Caco-2 (cell line): ENCODE measurements at places on chromosomes 3 and 15. TPM values are rescaled to one million over a fixed set of nuclear protein-coding genes. Genes with fewer than 3 reads are reported as not detected.

The FGD5 gene
- total RNA-seq = 0.16 and 0.25 TPM in 2 replicates

The FETUB gene
- total RNA-seq = 0.30 TPM in 1 of 2 replicates, not detected in the other

The ANKRD34C gene
- not detected in 2 replicates for total RNA-seq

The UPK1B gene
- 0.46 and 0.50 TPM in 2 replicates for total RNA-seq

The CD200 gene
- total RNA-seq = 0.45 and 0.51 TPM in 2 replicates

The CCDC13 gene
- 0.82 and 1.4 TPM in 2 replicates for total RNA-seq

The LRRC2 gene
- total RNA-seq = 0.21 and 0.27 TPM in 2 replicates

GRCh38 chr3:108006077-108006771, 84.6 kb downstream of the CD47 start:
- no peaks in the 10 kb centered on the region for H3K27me3 ChIP-seq
- no peak overlapping the region for H3K4me3 ChIP-seq
- H3K36me3 ChIP-seq = no peaks in the 10 kb centered on the region
- no peak overlapping the region for H3K27ac ChIP-seq
- DNase-seq = peak; percentile 45

GRCh38 chr3:165855581-165855980, 18.4 kb upstream of the BCHE start:
- no peaks in the 10 kb centered on the region for H3K36me3 ChIP-seq
- no peaks in the 10 kb centered on the region for H3K27me3 ChIP-seq
- no peak overlapping the region for H3K4me3 ChIP-seq
- no peak overlapping the region for H3K27ac ChIP-seq
- no peak for DNase-seq

GRCh38 chr15:99282586-99282985, 31.3 kb downstream of the LRRC28 start:
- H3K4me1 ChIP-seq = no peaks in the 10 kb centered on the region
- no peak overlapping the region for H3K27ac ChIP-seq
- no peaks in the 10 kb centered on the region for H3K36me3 ChIP-seq
- no peak overlapping the region for H3K4me3 ChIP-seq

- peak overlapping the region; percentile 86 for H3K4me3 ChIP-seq
- H3K27ac ChIP-seq = peak overlapping the region; percentile 96
- no peaks in the 10 kb centered on the region; the same call in 1 of the 2 replicates for H3K36me3 ChIP-seq
- H3K27me3 ChIP-seq = no peaks in the 10 kb centered on the region
- H3K4me1 ChIP-seq = peaks cover 4% of the 10 kb centered on the region
These were observed 1.0 kb downstream of the DTWD1 start for GRCh38 chr15:49621887-49622286.

DNA sequence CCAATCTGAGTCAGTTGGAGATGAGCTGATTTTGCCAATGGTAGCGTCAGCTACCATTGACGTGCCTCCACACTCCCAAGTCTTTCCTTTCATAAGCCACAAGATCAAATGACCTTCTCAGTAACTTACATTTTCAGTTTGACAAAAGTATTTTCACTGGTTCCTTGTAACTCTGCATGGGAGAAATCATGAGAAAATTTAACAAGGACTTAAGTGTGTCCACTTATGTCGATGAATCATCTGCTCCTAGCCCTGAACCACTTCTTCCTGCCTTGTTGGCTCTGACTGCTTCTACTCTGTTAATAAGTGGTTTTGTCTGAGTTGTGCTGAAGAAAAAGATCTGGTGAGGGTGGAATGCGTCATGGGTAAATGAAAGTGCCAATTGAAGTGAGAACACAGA, 101.2 kb downstream of the NFKBIZ start:
- no peaks in the 10 kb centered on the region for H3K27me3 ChIP-seq
- H3K4me1 ChIP-seq = no peaks in the 10 kb centered on the region
- no peak overlapping the region for H3K27ac ChIP-seq
- no peak overlapping the region for H3K4me3 ChIP-seq
- no peaks in the 10 kb centered on the region for H3K36me3 ChIP-seq
